NCI-H1048 (cell line): ENCODE measurements at places on chromosomes 16 and 17.

- DNase-seq = no peak
Observed at GRCh38 chr17:45900723-45901415, 6.5 kb downstream of the MAPT start.

- DNase-seq = no peak
Observed at GRCh38 chr17:9094193-9094592, 72.9 kb downstream of the NTN1 start.

- DNase-seq = no peak
Observed at GRCh38 chr17:68771867-68772515, 170.8 kb upstream of the FAM20A start.

DNA sequence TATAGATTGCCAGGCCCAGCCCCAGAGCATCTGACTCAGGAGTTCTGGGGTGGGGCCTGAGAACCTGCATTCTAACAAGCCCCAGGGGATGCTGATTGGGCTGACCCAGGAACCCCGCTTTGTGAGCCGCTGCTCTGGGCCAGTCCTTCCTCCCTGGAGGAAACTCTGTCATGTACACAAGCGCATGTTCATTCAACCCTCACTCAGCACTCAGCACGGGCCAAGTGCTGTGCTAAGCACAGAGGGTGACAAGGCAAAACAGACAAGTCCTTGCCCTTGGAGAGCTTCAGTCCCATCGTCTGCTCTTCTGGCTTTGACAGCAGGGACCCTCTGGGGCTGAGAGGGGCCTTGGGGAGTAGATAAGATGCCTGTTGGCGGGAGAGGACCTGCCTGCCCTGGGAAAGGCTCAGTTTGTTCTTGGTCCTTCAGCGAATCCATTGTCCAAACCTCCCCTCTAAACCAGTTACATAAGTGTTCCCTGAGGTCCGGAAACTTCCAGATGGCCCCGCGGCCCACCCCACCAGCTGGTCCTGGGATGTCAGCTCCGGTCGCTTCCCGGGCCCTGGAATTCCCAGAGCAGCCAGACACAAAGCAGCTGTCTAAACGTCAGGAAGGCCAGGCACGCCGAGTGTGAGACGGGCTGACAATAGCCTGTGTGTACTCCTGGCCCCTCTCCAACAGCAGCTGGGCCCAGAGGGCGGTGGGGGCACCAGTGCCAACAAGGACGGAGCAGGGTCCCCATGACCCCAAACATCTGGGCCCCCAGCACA is 88.8 kb downstream of the ZDHHC7 start:
- DNase-seq = no peak

GRCh38 chr16:3173892-3174617 is 13.9 kb upstream of the OR1F1 start:
- no peak for DNase-seq

- DNase-seq = no peak
Observed at GRCh38 chr17:67041941-67042899, 2.1 kb upstream of the CACNG1 start.

DNA sequence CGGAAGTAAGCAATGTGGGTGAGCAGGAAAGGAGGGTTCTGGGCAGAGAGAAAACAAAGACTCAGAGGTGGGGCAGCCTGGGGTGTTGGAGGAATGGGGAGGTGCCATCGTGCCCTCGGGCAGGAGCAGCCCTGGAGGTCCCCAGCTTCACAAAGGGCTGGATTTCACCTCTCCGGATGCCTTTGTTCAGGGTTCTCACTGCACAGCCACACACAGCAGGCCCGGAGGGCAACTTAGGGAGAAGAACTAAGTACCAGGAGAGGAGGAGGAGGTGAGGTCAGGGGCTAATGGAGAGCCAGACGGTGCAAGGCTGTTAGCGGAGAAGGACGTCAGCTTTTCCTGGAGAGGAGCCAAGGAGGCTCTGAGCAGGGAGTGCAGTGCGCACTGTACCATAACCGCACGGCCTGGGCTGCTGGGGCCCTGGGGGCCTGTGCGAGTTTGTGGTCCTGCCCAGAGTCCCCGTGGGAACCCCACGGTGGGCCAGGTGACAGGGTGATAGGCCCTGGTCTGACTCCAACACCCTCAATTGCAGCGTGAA is 9.3 kb downstream of the ARRB2 start:
- no peak for DNase-seq

GRCh38 chr17:3754458-3755334 is 31.0 kb downstream of the HASPIN start:
- DNase-seq = peak; percentile 95

GRCh38 chr17:57628421-57628820 is 116.7 kb downstream of the CCDC182 start:
- DNase-seq = no peak

DNA sequence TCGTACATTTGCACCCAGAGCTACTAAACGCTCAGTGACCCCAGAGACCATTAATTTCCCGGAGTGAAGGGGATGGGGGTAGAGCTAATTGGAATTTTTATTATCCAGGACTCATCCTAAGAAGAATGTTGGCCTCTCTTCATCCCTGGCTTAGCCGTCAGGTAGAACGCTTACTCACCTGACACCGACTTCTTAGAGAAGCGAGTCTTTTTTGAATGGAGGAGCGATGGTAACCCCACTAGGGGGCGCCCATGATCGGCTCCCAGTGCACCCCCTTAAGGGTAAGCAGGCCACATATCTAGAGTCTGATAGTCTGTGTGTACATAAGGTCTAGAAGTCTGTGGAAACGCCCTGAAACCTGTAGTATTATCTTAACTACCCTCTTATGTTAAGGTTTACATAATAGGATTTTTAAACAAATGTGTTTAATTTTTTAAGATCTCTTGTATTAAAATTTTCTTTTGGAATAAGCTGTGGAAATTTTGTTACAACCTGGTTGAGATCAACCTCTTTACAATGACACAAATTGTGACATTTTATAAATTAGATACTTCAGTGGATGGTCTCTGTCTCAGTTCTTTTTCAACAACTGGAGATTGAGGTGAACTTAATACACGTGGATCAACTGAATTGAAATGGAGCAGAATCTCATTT is 229.8 kb downstream of the CPPED1 start:
- no peak for DNase-seq

GRCh38 chr16:56780646-56781045 is 50.7 kb downstream of the NUP93 start:
- no peak for DNase-seq

- DNase-seq = no peak
Observed at GRCh38 chr17:77131904-77132303, 8.9 kb upstream of the SEC14L1 start.

DNA sequence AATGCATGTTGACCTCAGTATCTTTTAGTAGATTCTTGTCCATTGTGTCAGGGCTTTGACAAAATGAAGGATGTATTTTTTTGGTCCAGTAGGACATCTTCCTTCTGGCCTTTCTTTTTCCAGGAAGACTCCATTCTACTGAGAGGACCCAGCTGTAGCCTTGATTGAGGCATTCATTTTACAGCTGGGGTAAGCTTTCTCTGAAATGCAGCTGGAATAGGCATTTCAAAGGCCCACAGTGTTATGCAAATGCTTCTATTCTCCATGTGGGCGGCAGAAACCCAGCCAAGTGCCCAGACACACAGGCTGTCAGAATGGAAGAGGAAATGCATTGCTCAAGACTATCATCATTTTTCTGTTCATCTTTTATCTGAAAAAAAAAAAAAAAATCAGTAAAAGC is 629.0 kb upstream of the CDH8 start:
- DNase-seq = no peak

- no peak for DNase-seq
Observed at GRCh38 chr17:50564916-50565315, 4.4 kb downstream of the CACNA1G start.

DNA sequence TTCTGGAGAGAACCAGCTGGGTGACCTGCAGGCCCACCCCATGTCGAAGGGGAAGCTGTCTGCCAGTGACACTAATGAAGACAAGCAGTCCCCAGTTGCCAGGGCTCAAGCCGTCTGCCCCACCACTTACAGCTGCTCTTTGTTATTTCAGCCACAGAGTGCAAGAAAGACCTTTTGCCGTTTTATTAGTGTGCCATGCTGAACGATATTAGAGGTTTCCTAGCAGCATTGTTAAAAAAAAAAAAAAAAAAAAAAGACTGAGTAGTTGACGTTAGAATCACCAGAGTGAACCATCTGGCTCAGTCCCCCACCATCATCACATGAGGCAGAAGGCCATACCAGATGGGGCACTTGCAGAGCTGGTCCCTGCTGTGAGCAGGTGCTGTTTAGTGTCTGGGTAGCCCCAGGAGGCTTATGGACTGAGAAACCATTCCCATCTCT is 26.5 kb upstream of the SLC39A11 start:
- no peak for DNase-seq

DNA sequence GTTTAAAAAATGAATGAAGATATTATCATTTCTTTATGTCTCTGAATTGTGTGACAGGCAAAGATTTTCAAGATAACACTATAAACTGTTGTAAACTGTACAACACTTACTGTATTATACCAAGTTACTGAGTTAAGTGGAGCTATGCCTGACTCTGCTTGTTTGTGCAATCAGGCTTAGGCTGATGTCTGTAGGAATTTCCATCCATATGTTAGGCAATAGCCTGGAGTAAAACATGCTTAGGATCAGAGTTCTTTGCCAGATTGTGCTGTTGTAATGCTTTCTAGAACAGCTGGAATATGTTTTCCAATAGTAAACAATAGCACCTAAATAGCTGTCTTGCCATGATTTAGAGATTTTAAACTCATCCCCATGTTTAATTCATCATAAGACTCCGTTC is 1496.7 kb downstream of the CDH11 start:
- no peak for DNase-seq

GRCh38 chr16:14071576-14072271 is 605 bp downstream of the MRTFB start:
- DNase-seq = no peak

DNA sequence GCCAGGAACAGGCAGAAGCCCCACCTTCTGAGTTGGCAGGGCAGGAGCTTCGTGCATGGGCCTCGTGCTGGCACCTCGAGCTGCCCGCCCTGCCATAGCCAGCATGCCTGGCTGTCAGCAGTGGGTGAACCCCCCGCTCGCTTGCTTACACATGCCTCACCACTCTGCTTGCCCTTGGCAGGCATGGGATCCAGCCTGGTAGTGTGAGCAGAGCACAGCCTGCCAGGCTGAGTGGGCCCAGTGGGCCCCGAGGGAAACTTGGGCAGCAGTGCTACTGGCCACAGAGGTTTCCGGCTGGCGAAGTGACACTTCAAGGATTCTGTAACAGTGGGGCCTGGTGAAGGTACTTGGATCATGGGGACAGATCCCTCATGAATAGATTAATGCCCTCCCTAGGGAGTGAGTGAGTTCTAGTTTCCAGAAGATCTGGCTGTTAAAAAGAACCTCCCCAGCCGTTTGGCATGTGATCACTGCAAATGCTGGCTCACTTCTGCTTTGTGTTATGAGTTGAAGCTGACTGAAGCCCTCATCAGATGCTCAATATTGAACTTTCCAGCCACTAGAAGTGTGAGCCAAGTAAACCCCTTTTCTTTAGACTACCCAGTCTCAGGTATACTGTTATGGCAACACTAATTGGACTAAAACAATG is 114.7 kb downstream of the BCAS3 start:
- DNase-seq = no peak

- DNase-seq = no peak
Observed at GRCh38 chr16:58402796-58403195, 10.5 kb downstream of the GINS3 start.

- no peak for DNase-seq
Observed at GRCh38 chr17:17515934-17516930, 20.0 kb upstream of the RASD1 start.

DNA sequence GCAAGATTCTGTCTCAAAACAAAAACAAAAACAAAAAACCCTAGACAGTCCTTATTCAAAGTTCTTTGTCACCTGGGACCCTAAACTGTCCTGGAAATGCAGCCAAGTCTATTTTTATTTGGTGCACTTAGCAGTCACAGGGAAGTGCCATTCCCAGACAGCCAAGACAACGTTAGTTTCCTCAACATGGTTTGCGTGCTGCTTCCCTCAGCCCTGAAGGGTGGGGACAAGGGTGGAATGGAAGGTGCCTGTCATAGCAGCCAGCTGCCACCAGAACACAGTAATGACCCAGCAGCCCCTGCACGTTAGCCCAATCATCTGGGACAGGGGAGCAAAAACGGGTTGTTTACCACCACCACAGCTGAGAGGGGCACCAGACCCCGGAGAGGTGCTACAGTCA is 16.9 kb downstream of the CREBBP start:
- DNase-seq = no peak

- no peak for DNase-seq
Observed at GRCh38 chr17:29719469-29719868, 96.8 kb upstream of the CORO6 start.

DNA sequence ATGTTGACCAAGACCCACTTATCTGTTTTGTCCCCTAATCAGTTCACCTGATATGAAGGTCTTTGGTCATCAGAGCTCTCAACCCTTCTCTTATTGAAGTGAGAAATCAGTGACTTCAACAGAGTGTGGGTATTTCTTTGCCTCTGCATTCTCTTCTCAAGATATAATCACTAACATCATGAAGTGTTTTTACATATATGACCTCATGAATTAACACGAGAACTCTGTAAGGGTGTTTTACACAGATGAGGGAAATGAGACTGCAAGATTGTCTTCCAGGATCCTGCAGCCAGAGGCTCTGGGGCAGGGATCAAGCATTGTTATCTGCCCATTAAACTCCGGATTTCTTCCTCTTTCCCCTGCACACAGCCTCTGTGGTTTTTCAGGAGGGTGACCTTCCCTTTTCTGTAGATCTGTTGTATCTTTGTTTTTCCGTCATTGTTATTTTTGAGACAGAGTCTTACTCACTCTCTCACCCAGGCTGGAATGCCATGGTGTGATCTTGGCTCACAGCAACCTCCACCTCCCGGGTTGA is 22.7 kb downstream of the LCMT1 start:
- no peak for DNase-seq

DNA sequence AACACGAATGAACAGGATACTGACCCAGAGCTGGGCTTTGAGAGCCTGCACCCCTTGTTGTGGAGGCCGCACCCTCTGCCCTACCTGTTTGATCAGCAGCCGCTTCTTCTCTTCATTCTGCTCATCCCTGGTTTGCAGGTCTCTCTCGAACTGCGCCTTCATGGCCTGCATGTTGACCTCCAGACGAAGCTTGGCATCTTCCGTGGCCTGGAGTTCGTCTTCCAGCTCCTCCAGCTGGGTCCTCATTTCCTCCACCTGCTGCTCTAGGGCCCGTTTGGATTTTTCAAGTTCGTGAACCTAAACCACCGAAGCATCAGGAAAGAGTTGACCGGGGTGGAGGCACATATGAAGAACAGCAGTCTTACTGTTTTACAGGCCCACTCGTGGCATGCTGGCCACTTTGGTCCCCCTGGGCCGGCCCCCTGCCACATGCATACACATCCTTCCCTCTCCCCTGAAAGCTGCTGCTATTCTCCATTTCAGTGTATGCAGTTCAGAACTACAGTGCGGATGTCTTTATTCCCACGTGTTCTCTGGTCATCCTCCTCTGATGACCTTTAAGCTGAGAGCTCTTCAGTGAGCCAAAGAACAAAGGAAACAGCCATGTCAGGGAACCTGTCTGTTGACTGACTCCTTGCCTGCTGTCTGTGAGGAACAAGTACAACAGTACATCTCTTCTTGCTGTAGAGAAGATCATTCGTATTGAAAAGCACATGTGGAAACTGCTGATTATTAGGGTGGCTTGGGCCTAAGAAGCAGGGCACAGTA is 54.8 kb downstream of the NDEL1 start:
- DNase-seq = no peak

GRCh38 chr16:12290165-12290564 is 313.6 kb downstream of the SNX29 start:
- DNase-seq = no peak

GRCh38 chr17:8164815-8165131 is 2.0 kb upstream of the VAMP2 start:
- DNase-seq = no peak
